ENCODE measurements at places on chromosomes 7 and 10.

- peak; percentile 33 for DNase-seq
Observed at GRCh38 chr10:104824380-104825006, 183.4 kb downstream of the SORCS3 start.

DNA sequence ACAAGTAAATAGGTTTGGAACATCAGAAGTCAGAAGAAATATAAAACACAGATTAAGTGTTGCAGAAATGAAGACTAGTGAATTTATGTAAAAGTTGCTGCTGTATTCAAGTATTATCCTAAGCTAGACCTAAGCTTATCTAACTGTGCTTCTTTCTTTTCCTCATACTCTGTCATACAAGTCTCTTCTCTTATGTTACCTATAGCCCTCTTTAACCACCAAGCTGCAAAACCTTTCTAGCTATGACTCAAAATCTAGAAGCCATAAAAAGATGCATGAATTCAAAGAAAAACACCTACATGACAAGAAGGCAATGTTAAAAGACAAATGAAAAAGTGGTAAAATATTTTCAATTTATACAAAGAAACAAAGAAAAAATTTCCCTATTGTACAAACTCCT is 23.0 kb downstream of the DENND11 start:
- no peak for DNase-seq

GRCh38 chr7:47024991-47025390 is 556.9 kb downstream of the TNS3 start:
- no peak for DNase-seq

DNA sequence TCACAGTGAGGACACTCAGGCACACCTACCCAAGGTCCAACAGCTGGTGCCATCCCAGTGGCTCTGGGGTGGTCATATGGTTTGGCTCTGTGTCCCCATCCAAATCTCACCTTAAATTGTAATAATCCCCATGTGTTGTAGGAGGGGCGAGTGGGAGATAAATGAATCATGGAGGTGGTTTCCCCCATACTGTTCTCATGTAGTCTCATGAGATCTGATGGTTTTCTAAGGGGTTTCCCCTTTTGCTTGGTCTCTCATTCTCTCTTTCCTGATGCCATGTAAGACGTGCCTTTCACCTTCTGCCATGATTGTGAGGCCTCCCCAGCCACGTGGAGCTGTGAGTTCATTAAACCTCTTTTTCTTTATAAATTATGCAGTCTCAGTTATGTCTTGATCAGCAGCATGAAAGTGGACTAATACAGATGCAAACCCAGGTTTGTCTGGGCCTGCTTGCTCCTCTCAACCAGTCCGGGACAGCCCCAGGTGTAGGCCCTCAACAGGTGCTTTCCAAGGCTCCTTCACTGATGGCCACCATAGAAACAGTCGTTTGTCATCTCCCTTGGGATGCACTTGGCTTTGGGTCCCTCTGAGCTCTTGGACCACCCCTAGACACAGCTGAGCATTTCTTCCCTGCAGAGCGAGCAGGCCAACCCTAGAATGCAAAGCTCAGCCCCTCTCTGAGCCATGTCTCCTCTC is 101.3 kb upstream of the CTBP2 start:
- no peak for DNase-seq

- no peak for DNase-seq
Observed at GRCh38 chr7:138943061-138943460, 38.1 kb downstream of the KIAA1549 start.

- no peak for DNase-seq
Observed at GRCh38 chr7:85457911-85458310, 271.1 kb upstream of the SEMA3D start.

- no peak for DNase-seq
Observed at GRCh38 chr10:83953589-83953988, 185.7 kb upstream of the GHITM start.

DNA sequence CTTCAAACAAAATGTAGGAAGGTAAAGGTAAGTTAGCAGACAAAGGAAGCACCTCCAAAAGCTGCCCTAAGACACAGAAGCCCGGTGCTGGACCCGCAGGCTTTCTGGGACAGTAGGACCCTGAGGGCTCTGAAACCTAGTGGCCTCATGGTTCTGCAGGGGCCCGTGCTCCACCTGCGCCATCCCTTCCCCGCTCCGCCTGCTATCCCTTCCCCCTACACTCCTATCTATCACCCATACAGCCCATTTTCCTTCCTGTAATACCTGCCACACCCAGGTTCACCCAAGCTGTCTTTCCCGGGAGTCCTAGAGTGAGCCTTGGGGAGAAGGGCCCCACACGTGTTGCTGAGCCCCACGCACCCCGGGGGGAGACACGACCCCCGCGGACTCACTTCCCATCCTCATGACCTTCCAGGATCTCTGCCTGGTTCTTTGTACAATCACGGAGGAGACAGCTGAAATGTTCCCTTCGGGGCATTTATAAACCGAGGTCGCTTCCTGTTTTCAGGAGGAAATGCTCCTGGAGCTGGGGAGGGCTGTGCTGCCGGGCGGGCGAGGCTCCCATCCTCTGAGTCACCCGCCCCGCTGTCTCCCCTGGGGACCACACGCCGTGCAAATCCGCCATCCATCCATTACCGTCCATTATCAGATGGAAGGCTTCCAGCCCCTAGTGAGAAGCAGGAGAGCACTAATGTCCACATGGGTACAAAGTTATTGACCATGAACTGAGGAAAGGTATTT is 251.7 kb upstream of the PITRM1 start:
- DNase-seq = peak; percentile 72

DNA sequence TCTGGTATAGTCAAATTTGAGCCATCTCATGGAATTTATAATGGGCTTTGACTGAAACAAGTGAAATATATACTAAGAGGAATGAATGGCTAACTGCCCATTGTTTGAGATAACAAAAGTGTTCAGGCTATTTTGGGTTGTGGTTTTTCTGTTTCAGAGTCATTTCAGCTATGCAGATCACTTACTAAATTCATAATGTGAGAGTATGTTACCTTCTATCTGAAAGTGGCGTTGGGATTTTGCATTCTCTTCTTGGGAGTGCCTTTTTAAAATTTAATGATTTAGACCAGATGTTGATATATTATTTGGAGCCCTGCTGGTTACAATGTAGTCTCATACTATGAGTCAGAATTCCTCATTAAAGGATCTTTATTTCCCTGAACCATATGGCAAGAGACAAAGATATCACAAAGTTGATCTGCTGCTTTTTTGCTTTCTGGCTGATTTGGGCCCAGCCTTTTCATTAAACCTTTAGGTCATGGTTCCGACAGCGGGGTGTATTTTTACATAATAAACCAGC is 10.4 kb downstream of the VCL start:
- peak; percentile 72 for DNase-seq

GRCh38 chr7:45052011-45052410 is 36.8 kb downstream of the NACAD start:
- DNase-seq = no peak

DNA sequence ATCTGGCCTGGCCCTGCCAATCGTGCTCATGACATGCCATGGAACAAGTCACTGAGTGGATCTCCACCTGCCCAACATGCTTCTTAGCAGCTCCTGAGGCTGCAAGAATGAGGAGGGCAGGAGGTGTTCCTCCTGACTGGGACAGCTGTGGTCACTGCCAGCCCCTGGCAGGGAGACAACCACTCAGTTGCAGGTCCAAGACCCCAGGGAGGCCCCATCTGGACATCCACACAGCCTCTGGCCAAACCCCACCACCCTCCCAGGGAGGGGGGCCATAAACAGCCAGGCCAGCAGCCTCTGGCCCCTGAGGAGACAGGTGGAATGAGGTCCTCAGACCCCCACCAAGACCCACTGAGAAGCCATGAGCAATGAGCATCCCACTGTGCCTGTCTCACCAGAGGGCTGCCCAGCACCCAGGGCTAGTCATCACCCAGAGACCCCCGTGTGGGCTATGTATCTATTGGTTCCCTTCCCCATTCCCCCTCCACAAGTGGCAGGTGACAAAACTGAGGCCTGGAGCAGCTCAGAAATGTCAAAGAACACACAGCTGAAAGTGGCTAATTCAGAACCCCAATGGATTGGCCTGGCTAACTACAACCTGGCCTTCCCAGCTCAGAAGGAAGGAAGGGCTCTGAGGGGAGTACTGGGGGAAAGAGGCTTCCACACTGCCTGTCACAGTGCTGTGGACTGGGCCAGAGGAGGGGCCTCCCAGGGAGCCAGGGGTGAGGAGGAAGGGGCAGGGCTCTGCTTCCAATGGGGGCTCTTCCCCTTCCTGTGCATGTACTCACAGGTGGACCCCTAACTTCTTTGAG is 3.0 kb downstream of the GPRIN2 start:
- no peak for DNase-seq

DNA sequence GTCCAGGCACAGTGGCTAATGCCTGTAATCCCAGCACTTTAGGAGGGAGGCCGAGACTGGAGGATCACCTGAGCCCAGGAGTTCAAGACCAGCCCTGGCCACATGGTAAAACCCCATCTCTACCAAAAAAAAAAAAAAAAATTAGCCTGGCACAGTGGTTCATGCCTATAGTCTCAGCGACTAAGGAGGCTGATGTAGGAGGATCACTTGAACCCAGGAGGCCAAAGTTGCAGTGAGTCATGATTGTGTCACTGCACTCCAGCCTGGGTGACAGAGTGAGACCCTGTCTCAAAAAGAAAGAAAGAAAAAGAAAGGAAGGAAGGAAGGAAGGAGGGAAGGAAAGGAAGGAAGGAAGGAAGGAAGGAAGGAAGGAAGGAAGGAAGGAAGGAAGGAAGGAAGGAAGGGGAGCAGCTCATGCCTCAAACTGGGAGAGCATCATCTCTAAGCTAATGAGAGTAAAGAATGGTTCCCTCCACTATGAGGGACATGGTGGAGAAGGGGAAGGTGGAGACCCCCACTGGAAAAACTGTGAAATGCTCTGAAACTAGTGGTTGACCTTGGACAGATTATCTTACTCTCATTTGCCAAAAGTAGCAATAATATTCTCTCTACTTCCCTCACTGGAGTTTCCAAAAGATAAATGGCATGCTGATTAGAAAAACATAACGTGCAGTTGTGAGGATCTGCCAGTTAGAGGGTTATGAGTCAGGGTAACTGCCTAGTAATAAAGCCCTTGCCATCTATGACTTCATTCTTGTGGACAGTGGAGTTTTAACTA is 16.8 kb downstream of the GIMAP5 start:
- DNase-seq = peak; percentile 3
